Activated CD4-positive, CD25-positive, alpha-beta regulatory T cell (primary cell): ENCODE measurements at places on chromosomes 11 and 22.

DNA sequence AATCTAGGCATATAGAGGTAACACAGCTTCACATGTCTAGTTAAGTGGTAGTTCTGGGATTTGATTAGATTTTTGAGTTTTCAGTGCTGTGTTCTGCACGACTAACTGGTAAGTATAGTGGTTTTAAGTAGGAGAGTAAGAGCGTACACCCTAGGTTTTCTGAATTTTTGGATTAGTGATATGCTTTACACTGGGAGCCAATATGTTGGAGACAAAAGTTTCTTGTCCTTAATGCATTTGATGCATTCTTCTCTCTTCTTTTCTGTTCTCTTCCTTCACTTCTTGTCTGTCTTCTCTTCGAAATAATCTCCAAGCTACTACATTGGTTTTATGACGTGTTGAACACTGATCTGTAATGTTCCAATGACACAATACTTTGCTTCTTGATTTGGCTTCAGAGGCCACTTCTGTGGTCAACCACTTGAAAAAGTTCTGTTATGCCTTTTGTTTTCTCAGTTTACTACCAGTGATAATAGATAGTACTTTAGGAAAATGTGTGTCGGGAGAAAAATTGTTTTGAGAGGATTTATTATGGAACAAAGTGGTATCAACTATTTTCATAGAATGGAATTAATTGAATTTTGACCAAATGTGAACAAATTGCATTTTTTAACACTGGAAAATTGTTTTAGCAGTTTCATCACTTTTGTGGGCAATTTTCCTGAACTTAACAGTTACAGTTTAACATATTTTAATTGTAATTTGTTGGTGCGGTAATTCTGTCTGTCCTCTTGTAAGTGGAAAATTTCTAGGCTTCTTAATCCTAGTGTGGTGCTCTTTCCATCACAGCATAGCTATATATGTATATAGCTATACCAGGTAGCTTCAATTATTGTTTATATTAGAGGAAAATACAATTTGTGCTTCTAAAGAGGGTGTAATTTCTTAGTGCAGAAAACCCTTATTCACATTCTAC, 2.6 kb downstream of the PDE3B start:
- no peak for DNase-seq

DNA sequence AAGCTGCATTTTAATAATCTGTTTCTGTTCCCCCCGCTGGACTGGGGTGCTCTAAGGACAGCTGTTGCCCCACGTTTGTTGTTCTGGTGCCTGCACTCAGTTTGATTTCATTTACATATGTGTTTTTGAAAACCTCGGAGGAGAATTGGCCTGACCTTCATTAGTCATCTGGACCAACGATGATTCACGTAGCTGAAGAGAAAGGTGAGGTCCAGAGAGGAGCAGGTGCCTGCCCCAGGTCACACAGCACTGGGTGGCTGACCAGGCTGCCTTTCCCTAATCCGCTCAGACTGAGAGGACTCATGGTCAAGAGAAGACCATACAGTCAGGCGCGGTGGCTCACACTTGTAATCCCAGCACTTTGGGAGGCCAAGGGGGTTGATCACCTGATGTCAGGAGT, 3.8 kb downstream of the CSDC2 start:
- no peak for DNase-seq

DNA sequence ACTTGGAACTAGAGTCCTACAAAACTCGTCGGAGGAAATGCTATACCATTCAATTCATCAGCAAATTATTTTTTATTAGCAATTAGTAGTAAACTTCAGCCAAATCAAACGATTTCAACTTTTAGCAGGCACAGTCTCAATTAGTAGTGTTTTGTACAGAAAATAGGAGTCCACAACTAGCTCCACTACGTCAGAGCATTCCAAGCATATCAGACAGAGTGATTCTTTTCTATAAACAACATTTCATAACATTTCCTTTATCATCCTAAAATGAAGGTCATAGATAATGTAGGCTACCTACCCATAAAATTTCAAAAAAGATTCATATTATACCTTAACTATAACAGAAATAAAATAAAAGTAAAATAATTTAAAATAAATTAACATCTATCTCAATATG, 169.9 kb downstream of the KIF18A start:
- no peak for DNase-seq

- DNase-seq: no peak
These were observed 55.6 kb upstream of the RRM1 start for GRCh38 chr11:4039011-4039410.

DNA sequence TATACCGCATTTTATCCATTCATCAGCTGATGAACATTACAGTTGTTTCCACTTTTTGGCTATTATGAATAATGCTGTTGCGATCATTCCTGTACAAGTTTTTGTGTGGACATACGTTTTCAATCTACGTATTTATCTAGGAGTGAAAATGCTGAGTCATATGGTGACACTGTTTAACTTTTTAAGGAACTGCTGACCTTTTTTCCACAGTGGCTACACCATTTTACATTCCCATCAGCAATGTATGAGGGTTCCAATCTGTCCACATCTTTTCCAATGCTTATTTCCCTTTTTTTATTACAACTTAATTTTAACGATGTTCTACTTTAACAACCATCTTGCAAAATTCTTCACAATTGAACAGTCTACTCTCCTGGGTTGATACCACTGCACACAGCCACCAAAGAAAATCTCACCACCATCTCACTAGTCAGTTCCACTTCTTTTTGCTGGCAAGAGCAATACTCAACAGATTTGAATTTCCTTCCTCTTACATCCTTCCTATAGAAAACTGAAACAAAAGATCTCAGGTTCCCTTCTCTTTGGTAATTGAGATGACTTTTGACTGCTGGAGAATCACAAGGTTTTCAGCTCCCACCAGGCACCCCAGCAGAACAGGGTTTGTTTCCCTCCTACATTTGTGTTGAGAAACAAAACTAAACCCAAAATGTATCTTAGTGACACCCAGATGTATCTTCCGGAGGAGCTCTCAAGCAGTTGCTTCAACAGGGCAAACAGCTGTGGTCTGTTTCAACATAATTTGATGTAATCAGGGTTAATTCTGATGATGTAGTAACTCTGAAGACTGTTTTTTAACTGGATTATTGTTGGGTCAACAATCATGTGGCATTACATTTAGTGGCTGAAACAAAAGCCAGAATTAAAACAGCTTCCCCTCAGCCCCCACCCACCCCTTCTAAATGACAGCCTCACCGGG, 7.0 kb upstream of the GAB2 start:
- no peak for DNase-seq

GRCh38 chr22:17815703-17816254, 41.5 kb upstream of the BID start:
- no peak for DNase-seq

- DNase-seq: no peak
These were observed 19.8 kb downstream of the TRIM5 start for GRCh38 chr11:5665051-5665570.

- no peak for DNase-seq
These were observed 291.1 kb upstream of the C11orf87 start for GRCh38 chr11:109130910-109131309.

- DNase-seq: no peak
These were observed 126.3 kb downstream of the LUZP2 start for GRCh38 chr11:24623121-24623520.

- no peak for DNase-seq
These were observed 54.3 kb downstream of the ST14 start for GRCh38 chr11:130213979-130214281.

DNA sequence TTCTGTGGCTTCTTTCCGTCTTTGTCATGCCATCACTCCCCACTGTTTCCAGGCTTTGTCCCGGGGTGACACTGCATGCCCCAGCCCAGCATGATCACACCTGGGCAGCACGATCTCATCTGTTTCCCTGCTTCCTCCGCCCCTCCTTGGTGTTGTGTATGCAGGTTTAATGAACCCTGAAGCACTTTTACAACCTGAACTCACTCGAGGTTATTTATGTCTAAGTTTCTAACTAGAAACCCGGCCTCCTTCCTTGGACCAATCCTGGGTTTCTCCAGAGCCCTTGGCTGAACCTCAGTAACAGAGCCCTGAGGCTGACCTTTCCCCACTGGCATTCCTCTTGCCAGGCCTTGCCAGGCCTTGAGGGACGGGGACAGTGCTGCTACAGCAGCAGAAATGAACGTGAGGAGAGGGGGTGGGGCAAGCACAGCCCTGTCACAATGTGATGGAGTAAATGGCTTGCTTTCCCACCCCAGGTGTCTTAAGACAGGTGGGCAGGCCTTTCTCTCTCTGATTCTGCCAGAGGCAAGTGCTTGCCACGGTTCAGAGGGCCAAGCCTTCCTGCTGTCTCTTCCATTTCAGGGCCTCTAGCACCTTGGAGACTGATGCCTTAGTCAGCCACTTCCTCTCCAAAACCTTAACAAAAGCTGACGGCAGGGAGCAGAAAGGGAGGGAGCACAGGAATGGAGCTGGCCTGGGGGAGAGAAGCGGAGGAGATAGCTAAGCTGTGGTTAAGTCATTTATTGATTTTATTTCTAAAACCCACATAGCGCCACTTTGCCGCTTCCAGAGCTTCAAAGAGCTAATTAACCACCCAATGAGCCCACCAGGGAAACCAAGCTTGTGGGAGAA, 3.1 kb upstream of the PYGM start:
- no peak for DNase-seq

- no peak for DNase-seq
These were observed 111.5 kb upstream of the CLMP start for GRCh38 chr11:123306531-123306930.

DNA sequence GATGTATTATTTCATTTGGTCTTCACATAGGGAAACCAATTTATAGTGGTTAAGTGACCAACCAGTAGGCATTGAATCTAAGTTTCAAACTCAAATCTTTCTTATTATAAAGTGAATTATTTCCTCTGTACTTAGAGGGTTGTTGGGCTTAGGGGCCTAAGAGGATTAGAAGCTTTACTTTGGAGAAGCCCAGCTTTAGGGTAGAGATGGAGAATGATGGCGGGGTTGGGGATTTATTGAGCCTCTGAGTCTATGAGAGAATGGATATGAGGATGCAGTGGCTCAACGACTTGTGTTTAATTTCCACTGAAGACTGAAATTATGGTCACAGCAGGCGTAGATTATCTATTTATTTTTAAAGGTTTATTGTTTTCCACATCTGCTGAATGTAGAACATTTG, 55.5 kb downstream of the CHRDL2 start:
- DNase-seq: no peak

DNA sequence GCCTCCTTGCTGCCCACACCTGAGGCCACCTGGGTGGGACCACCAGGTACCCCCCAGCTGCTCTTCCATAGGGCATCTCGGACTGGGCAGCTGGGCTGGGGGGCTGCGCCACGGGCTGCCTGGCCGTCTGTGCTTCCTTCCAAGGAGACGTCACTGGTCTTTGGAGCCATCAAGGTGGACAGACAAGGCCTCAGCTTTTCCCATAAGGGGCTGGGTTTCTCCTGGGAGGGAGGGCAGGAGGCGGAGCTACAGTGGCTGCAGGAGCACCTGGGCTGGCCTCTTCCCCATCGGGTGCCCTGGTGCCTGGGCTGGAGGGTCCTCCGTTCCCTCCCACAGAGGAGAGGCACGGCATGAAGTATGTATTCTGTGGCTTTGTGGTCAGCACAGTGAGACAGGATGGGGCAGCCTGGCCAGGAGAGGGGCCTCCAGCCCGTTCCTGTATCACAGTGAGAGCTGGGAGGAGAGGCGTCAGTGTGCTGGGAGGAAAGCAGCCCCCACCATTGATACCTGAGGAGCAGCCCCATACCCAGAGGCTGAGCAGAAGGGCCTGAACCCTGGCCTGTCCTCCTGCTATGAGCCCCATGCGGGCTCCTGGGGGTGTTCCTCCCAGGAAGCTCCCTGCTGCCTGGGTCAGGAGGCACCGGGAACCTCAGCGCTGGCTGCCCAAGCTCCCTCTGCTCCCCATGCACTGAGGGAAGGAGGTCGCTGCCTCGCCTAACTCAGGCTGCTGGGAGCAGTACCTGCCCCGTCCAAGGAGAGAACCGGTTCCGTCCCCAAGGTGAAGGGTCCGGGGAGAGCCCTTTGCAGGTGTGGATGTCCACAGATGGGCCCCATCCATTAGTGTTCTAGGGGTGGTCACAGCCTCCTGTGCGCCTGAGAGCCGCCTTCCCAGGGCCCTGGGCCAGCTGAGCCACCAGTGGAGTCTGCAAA, 1075.0 kb downstream of the BRD1 start:
- DNase-seq: no peak
